Pons (tissue), 1 donor: ENCODE measurements at places on chromosomes 11 and 22.

- no peak for DNase-seq
Observed at GRCh38 chr11:32121012-32121411, 30.1 kb downstream of the RCN1 start.

- DNase-seq = no peak
Observed at GRCh38 chr11:44776551-44777208, 49.9 kb downstream of the TSPAN18 start.

DNA sequence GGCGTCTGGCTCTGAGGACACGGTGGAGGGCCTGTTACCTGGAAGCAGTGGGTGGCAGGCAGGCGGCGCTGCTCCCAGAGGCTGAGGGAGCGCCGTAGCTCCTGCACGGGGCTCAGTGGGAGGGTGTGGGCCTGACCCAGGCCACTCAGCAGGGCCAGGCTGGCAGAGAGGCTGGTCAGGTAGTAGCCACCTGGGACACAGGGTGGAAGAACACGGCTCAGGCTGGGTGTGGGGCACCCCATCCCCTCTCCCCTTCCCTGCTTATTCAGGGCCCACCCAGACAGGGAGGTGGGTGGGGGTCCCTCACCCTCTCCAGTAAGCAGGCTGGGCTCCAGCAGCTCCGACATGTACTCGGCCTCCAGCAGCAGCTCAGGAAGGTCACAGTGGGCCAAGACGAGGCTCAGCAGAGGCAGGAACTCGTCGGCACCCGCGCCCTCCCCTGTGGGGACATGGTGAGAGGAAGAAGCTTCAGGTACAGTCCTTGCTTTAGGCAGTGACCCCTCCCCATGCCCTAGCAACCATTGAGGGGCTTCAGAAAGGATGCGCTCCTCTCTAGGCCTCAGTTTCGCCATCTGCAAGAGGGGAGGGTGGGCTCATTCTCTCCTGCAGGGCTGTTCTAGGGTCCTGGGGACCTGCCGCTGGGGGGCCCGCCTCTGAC lies 2.9 kb downstream of the RIN1 start:
- no peak for DNase-seq

DNA sequence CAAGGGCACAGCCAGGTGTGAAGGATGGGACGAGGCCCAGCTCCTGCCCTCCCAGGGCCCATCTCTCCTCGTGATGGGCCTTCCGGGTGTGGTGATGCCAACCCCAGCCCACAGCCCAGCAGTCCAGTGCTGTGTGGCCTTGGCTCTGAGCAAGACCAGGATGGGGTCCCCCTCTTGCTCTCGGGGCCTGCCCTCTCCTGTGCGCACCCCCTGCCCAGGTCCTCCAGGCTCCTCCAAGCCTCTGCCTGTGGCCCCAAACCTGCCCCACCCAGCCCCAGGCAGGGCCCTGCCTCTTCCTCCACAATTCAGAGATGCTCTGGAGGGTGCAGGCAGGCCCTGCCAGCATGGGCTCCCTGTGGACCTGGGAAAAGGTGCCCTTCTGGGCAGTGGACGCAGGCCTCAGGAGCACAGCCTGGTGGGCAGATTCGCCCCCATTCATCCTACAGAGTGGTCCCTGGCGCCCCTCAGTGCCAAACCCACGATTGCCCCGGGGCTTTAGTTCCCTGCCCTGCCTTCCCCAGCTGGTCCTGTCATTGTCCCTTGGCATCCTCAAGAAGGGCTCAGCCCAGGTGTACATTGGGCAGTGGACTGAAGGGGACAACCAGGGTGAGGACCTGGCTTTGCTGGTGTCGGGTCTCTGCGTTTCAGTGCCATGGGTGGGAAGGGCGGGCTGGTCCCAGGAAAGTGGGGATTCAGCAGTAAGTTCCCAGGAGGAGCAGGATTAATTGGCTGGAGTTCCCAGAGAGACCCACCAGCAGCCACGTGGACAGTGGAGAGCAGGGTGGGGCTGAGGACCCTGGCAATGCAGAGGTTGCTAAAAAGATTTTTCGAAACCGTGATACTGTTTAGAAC lies 19.8 kb downstream of the EIF1AD start:
- no peak for DNase-seq

DNA sequence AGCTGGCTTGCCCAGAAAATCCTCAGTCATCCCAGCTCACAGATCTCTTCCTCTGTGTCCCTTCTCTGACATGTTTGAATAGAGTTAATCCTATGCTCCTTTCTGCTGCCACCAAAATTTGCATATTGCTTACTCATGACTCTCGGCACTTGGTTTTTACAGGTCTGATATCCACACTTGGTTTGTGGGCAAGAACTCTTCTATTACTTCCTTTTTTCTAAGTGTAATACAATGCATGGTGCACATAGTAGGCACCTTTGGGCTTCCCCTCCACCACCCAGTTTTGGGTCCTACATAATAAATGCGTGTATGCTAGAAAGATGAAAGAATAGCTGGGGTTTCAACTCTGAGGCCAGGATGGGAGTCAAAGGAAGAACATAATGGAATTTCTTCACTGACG lies 69.7 kb upstream of the GRK3 start:
- DNase-seq = no peak

DNA sequence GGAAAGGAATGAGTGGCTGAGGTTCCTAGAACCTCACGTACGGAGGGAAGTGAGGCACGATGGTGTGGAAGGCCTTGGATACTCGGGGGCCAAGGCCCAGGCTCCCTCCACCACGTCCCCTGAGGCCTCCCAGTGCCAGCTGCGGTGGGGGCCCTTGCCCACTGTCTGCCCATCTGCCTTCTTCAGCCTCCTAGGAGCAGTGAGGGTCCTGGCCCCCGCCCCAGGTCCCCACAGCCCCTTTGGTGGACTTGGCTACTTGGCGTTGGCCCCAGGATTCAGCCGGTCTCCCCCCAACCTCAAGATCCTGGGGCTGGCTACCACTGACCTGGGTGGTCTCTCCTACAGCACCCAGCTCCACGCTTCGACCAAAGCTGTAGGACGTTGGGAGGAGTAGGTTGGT lies 373.6 kb downstream of the TBC1D22A start:
- no peak for DNase-seq

DNA sequence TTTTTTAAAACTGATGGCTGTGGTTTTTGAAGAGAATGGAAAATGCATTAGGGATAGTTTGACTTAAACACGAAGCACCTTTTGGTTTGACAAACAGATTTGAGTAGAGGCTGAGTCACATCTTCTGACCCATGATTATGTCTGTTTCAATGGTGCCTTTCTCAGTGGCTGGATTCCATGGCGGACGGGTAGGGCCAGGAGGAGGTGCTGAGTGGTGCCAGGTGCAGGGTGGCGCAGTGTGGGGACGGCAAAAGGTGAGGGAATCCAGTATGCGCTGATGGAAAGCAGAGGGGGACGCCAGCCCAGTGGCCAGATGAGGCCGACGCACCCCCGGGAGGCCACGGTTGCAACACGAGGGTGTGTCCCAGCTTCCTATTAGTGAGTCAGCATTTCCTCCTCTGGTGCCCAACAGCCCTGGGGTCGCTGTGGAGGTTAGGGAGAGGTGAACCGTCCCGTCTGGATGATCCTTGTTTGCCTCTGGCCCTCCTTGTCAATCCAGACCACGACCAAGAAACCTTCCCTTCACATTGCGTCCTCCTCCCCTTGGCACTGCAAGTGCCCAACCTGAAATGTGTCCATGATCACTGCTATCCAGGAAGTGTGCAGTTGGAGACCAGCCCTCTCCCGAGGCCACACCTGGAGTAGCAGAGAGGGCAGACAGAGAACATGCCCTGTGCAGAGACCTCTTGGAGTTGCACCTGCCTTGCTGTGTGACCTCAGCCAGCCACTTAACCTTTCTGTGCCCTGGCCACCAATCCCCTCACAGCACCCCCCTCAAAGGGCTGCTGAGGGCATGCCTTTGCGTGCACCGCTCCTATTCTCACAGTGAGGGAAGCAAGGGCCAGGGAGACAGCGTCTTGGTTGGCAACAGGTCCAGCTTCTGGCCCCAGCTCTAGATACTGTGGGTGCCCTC lies 32.5 kb upstream of the ATXN10 start:
- no peak for DNase-seq

DNA sequence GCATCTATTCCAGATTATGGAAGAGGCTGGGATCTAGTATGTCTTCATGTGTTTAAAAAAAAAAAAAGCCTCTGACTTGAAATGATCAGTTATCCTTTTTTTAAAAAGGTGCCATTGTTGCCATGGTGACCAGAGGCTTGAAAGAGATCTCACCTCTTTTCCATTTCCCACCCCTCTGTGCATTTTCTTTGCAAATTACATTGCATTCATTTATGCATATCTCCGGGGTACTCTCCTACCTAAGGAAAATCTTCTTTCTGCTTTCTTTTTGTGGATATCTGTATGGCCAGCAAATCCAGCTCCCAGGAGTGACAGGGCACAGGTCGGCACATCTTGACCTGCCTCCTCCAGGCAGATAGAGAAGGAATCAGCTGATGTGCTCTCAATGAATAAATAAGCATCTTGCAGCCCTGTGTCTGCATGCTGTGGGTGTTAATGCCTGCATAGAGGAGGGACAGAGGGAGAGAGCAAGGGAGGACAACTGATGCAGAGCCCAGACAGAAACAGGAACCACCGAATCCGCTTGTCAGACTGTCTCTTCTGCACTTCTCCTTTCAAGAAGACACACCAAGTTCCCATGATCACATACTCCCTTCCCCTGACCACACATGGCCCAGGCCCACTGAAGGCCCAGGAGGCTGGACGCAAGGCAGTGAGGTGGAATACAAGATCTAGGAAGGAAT lies 50.9 kb downstream of the CWC15 start:
- peak; percentile 79 for DNase-seq

DNA sequence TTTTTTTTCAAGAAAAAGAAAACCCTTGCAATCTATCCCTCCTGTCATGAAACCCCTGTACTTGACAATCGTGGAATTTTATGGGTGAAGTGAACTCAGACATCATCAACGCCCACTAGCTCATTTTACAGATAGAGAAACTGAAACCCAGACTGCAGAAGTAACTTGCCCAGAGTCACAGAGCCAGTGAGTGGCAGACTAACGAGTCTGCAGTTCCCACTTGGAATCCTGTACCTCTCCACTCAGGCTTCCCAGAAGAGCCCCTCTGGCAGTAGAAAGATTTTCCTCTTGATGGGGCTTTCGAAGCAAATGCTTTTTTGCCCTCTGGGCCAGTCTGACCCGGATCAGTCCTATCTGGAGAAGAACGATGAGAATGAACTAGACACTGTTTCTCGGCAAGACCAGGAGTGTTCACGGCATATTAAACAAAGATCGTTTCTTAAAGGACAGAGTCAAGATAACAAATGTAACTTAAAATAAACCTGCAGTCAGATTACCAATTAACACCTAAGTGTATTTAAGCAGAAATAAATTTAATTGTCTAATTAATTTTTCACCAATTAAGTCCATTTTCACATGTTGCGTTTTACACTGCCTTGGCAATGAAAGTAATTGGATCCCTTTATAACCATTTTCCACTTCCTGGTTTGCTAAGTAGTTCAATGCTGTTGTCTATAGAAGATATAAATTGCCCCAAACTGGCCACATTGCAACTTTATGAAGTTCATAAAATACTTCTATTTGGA lies 61.3 kb upstream of the CREB3L1 start:
- DNase-seq = no peak

DNA sequence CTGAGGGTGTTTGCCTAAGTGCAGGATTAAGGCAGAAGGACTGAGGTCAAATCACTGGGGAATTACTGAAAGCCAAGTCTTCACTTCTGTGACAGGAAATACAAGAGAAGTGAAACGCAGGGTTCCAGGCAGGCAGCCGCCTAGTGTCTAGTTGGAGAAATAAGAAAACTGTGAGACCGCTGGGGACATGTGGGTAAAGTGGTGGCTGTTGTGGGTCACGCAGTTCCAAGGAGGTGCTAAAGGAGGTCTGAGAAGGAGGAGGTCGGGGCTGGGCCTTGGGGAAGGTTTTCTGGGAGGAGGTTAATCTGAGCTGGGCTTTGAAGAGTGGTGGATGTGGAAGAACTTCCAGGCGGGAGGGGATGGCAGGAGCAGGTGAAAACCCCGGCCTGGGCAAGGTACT lies 11.2 kb downstream of the MCM5 start:
- DNase-seq = peak; percentile 44

GRCh38 chr11:117010808-117011540 lies 87.3 kb downstream of the SIK3 start:
- peak; percentile 68 for DNase-seq

DNA sequence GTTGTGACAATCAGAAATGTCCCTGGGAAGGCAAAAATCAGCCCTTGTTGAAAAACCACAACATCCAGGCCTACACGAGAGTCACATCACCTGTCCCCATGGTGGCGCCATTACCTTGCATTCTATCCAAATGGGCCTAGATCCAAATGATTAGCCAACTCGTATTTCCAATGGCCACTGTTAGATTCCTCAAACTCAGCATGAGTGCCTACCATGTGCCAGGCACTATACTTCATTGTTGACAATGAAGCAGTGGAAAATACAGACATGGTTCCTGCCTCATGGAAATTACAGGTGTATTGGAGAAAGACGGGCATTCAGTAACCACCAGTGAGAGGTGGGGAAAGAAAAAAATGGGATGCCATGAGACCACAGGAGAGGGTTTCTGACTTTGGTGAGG lies 29.8 kb upstream of the CREB3L1 start:
- no peak for DNase-seq

DNA sequence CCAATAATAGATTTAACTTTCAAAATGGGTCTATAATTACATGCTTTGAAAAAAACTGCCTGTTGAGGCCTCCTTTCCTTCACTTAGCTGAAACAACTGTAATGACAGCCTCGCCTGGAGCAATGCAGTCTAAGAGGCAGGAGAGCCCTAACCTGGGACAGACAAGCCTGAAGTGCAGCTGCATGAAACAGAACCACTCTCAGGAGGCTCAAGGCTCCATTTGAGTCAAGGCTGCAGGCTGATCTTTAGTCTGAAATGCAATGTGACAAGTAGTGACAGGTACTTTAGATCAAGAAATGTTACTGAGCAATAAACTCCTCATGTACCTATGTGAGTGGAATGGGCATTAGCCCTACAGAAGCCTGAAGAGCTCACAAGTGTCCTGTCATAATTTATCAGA lies 414.0 kb upstream of the LUZP2 start:
- no peak for DNase-seq

GRCh38 chr22:46047841-46048595 lies 71.1 kb upstream of the WNT7B start:
- peak; percentile 66 for DNase-seq

DNA sequence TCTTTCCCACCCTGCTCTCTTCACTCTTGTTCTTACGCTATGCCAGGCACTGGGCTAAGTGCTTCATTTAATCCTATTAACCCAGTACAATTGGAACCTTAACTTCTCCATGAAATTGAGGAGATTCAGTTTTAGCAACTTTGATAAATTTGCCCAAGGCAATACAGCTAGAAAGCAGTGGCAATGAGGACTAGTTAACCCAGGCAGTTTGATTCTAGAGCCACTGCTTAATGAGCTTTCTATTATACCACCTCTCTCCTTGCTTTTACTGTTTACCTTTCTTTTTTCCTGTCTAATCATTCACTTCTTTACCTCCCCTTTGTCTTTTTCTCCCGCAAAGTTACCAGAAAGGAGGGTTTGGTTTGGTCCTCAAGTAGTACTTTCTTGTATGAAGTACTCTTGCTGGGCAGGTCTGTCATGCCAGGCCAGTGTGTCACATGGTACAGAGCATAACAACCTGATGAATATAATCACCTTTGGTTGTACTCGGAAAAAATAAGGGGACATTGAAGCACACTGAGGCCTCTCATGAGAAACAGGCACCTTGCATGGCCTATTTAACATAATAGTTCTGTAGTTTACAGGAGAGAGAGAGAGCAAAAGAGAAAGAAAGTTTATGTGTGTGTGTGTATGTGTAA lies 70.6 kb downstream of the PDHX start:
- no peak for DNase-seq

GRCh38 chr22:40247976-40248375 lies 70.3 kb downstream of the TNRC6B start:
- no peak for DNase-seq
